Fibroblast of the conjunctiva (primary cell): ENCODE measurements at places on chromosomes 1 and 21.

DNA sequence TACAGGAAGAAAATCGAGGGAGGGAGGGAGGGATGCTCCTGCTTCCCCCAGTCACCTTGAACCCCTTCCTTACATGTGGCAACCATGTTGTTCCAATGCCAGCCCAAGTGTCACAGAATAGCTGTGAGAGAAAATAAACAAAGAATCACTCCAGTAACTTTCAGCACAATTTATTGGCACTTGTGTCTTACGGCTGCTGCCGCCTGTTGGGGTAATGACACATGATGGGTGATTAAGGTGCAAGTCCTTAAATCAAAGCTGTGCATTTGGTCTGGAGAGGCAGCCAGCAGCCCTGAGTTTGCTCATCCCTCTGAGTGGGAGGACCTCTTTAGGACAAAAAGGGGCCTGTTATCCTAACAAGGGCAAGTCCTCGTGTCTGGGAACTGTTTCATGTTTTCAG, 377.7 kb downstream of the PCP4 start:
- no peak for DNase-seq

GRCh38 chr1:244365809-244366208, 85.9 kb downstream of the ADSS2 start:
- DNase-seq: no peak

- no peak for DNase-seq
These were observed at the start of gene FASLG for GRCh38 chr1:172658871-172659453. Gene FASLG, plus strand, starts transcription at chr1:172659103. Its CDS starts 99 bp downstream, at chr1:172659202.

DNA sequence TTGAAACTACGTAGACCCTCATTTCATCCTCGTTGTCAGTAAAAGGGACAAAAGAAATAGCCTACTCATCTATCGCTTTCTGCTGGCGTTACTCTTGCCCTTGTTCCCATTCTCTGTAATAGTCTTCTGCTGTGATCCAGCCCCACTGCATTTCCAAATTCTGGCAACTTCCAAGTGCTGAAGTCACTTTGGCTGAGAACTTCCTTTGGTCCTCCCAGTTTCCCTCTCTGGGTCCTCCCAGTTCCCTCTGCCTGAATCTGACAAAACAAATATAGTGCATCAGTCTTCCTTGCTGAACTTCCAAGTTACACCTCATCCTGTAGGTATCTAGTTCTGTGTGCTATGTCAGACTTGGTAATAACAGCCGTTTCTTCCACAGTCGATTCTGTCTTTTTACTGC, 47.0 kb upstream of the PLA2G4A start:
- no peak for DNase-seq

DNA sequence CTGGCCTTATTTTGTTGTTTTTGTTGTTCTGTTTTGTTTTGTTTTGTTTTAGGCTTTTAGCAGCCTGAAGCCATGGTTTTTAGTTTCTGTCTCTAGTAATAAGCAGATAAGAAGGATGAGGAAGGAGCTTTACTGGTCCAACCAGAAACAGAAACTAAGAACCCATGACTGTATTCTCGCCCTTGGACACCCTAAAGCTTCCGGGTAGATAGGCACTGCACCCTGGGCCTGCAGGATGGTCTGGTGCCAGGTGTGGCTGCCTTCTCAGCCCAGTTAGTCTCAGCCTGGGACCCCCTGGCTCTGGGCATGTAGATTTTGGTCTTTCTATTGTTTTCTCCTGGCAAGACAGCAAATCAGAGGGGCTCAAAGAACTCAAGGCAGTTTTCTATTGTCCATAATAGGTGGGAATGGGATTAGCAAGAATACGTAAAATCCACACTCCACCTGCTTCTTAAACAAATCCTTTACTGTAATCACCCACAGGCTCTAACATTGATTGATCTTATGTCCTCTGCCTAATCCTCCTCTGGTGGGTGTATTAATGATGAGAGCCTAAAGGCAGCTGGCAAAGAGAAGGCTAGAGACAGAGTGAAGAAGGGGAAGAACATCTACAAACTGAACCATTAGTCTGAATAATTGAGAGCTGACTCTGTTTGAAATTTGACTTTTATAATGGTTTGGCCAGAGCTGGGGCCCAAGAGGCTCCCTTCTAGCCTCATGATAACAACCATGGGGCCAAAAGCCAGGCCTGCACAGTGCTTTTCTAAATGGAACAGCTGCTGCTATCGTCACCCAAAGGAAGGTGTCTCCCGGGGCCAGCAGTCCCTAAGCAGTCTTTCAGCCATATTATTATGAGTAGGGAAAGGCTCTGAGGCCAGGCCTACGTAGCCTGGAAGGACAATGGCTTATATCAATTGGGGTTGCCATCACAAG, 106.8 kb upstream of the ATP1A1 start:
- DNase-seq: no peak

GRCh38 chr1:101198842-101199636, 37.8 kb upstream of the S1PR1 start:
- no peak for DNase-seq

GRCh38 chr1:27507960-27508665, 18.1 kb upstream of the WASF2 start:
- no peak for DNase-seq

GRCh38 chr1:108646265-108646647, 14.6 kb downstream of the HENMT1 start:
- DNase-seq: no peak

DNA sequence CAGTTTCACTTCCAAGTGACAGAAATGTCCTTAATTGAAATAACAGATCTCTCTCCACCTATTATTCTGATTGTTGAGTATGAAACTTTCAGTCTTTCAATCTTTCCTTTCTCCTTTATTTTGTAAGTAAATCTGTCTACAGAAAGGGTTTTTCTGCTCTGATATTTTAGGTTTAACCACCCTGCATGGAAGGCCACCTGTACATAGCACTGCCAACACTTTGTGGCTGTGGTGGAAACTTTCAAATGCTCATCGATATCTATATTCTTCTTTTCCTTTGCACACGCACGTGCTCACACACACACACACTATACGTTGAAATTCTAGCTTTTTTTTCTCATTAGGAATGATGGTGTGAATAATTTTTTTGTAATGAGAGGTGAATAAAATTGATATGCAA, 1179.3 kb downstream of the KCNT2 start:
- no peak for DNase-seq

- peak; percentile 54 for DNase-seq
These were observed 12.4 kb downstream of the FMOD start for GRCh38 chr1:203338335-203339036.

- no peak for DNase-seq
These were observed 53.9 kb downstream of the DUSP10 start for GRCh38 chr1:221687836-221688487.

GRCh38 chr21:44760376-44760775, 41.2 kb downstream of the UBE2G2 start:
- no peak for DNase-seq

- no peak for DNase-seq
These were observed 165.0 kb upstream of the ARHGEF16 start for GRCh38 chr1:3289502-3289901.

DNA sequence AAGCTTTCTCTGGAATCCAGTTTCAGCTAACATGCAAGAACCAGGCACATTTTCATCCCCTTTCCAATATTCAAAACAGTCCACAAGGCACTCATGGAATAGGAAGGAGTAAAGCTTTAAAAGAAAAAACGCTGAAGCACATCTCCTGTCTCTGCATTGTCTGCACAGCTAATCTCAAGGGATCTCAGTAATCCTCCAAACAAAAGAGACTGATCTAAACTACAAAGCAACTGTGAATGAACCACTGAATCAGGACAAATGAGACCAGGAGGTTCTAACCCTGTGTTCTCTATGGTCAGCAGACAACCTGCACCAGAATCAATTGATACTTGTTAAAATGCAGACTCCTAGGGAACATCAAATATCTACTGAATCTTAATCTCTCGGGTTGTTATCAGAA, 399.0 kb downstream of the HHAT start:
- no peak for DNase-seq

DNA sequence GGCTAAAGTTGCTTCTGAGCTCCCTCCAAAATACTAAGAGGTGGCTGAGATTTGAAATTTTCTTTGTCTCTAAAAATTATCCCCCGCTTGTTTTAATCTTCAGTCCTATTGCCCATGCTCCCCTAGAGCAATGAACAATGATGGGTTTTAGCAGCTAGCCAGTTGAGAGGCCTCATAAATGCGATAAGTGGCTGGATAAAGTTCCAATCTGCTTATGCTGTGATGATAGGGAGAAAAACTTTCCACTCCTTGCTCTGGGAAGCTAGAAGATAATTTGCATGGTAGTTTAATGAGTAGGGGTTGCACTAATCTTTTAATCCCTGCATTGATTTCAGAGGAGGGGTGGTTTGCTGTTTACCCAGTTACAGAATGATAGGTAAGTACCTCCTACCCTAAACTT, 9.6 kb upstream of the PRPF3 start:
- DNase-seq: no peak

DNA sequence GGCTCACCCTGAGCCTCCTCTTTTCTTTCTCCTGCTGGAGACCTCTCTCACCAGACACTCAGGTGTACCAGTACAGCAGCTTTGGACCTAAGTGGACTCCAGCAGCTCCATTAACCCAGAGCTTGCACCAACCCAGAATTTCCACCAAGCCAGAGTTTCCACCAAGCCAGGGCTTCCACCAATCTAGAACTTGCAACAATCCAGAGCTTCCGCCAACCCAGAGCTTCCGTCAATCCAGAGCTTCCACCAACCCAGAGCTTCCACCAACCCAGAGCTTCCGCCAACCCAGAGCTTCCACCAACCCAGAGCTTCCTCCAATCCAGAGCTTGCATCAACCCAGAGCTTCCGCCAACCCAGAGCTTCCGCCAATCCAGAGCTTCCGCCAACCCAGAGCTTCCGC, 23.2 kb downstream of the CRYAA start:
- no peak for DNase-seq

GRCh38 chr1:25197982-25198662, 34.2 kb downstream of the SYF2 start:
- no peak for DNase-seq

DNA sequence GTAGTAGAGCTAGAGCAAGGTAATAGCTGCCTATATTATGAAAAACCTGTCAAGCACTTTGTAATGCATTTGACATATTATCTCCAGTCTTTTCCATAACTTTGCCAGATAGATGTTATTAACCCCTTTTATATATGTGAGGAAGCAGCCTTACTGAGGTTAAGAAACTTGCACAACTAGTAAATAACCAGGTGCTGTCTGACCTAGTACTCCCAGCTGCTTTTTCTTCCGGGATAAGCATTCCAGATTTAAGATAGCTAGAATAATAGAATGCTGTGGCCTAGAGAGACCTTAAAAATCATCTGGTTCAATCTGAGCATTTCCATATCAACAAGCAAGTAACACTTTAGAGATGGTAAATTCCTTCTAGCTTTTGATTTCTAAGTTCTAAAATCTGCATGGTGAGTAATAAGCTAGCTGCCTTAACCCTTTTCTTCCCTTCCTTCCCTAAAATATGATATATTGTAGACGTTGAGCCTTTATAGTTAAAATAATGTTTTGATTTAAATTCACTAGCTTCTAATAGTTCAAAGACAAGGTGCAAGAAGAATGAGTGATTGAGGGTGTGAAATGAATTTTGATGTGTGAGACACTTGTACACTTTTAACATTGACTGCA, 1.8 kb downstream of the SH3GLB1 start:
- DNase-seq: no peak

- no peak for DNase-seq
These were observed 450.6 kb upstream of the DAB1 start for GRCh38 chr1:57874418-57874877.

DNA sequence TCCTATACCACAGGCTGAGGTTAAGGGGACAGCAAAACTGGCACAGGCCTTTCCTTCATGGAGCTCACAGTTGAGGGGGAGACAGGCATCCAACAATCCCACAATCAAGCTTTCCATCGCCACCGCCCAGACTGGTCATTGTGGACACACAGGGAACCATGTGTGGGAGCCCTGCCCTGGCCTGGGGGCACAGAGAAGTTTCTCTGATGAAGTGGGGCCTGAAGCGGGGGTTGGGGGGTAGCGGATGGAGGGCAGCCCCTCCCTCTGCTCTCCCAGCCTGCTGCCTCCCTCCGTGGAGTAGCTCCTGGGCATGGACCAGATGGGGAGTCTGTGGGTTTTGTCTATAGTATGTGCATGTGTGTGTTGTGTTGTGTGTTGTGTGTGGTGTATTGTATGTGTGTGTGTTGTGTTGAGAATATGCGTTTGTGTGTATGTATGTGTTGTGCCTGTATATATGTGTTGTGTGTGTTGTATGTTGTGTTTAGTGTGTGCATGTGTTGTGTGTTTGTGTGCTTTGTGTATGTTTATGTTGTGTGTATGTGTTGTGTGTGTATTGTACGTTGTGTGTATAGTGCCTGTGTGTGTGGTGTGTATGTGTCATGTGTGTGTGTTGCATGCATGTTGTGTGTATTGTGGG, 14.4 kb upstream of the LDLRAP1 start:
- no peak for DNase-seq

- DNase-seq: no peak
These were observed 156.0 kb upstream of the RAB4A start for GRCh38 chr1:229114850-229115365.

DNA sequence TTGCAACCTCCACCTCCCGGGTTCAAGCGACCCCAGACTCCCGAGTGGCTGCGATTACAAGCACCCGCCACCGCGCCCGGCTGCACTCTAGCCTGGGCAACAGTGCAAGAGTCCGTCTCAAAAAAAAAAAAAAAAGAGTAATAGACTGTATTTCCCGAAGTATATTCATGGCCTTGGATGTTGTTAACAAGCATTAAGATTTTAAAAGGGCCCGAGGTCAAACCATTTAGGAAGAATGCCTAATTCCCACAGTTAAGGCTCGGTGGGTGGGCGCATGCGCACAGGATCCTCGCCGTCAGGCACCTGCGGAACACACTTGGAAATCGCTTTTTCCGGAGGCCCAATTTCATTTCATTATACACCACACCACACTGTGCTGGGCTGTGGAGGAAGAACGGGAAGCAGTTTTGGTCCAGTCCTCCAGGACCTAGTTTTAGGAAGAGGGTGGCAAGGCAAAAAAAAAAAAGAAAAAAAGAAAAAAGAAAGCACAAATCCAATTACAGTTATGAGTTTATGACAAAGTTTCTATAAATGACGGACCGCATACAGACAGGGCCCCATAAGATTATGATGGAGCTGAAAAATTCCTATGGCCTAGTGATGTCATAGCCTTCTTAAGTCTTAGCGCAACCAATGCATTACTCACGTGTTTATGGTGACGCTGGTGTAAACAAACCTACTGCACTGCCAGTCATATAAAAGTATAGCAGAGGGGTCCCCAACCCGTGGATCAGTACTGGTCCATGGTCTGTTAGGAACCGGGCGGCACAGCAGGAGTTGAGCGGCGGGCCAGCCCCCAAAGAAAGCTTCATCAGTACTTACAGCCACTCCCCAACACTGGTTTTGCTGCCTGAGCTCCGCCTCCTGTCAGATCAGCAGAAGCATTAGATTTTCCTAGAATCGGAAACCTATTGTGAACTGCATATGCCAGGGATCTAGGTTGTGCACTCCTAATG, 38.2 kb downstream of the H3-3A start:
- DNase-seq: no peak

- DNase-seq: no peak
These were observed 560 bp downstream of the PLEKHM2 start for GRCh38 chr1:15684468-15685291.

- DNase-seq: peak; percentile 43
These were observed 101.9 kb downstream of the PRRX1 start for GRCh38 chr1:170765712-170766330.

- DNase-seq: no peak
These were observed 15.4 kb downstream of the L1TD1 start for GRCh38 chr1:62209931-62210595.
